Stimulated activated CD4-positive, alpha-beta T cell treated with anti-CD3 and anti-CD28 coated beads, Interleukin-12 subunit alpha, Interleukin-12 subunit beta, amount 100 ng/mL, for 4 hours (primary cell): ENCODE measurements at places on chromosomes 1 and 21.

DNA sequence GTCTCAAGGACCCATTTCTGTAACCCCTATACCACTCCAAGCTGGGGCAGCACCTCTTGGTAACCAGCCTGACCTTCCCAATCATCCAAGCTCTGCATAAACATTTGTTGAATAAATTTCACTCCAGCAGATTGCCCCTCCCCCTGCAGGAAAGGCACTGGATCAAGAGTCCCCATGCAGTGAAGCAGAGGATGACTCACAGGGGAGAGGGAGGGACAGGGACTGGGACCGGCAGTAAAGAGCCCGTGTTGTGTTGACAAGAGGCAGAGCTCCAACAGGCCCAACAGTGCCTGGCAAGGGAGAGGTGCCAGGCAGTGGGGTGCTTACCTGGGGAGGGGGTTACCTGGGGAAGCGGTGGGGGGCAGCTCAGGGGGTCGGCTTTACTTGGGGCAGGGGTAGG is 32.3 kb downstream of the SLC9A1 start:
- no peak for DNase-seq

DNA sequence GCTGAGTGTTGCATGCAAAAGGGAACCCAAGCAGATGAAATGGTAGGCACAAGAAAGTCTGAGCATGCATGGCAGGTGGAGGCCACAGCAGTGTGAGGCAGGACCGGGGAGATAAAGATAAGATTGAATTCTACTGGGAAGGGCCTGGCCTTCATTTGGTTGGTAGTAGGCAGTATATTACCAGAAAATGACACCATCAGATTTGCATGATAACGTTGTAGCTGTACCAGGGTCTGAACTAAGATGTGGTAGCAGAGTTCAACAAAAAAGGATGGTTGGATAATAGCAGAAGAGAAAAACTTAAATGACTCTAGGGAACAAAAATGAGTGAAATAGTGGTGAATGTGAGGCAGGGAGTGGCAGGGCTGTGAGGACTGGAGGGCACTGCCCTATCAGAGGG is 75.6 kb upstream of the DNAJC6 start:
- no peak for DNase-seq

- no peak for DNase-seq
Measured at GRCh38 chr1:205230982-205231381, 3.2 kb downstream of the TMCC2 start.

DNA sequence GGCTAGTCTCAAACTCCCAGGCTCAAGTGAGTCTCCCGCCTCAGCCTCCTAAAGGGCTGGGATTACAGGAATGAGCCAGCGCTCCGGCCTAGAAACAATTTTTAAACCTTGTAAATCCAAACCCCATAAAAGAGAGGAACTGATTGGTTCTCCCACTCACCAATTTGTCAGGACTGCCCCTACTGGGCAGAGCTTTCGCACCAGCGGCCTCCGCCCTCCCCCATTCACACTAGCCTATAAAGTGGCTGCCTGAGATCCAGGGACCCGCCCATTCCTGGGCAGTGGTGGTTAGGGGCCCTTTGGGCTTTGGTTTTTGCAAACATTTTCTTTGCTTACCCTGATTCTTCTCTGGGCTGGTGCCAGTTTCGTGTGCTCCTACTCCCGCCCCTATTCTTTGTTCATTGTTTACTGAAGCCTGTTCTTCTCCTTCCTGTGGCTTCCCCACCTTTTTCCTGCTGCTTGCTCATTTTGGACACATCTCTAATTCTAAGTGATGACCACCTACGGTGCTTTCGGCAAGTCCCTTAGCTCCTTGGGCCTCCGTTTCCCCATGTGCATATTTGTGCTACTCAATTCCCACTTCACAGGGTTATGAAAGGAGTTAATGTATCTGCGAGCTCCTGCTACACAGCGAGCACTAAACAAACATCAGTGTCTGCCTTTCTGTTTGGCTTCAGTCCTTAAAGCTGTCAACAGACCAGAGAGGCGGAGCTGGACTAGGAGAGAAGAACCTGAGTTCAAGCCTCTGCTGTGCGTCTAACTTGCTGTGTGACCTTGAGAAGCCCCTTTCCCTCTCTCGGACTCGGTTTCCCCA is 39.8 kb upstream of the CLIC4 start:
- DNase-seq: no peak

- DNase-seq: no peak
Measured at GRCh38 chr1:69290291-69290690, 277.4 kb upstream of the LRRC7 start.

DNA sequence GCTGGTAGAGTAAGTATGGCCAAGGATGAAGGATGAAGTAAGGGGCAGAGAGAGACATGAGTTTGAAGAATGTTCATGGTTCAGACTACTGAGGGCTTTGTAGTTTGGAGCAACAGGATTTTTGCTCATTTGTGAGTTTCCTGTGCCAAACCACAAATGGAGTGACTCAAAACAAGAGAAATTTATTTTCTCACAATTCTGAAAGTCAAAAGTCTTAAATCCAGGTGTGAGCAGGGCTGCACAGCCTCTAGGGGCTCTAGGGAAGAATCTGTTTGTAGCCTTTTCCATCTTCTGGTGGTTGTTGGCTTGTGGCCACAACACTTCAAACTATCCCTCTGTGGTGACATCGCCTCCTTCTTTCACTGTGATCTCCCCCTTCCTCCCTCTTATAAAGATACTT is 58.9 kb downstream of the RHOU start:
- DNase-seq: no peak

DNA sequence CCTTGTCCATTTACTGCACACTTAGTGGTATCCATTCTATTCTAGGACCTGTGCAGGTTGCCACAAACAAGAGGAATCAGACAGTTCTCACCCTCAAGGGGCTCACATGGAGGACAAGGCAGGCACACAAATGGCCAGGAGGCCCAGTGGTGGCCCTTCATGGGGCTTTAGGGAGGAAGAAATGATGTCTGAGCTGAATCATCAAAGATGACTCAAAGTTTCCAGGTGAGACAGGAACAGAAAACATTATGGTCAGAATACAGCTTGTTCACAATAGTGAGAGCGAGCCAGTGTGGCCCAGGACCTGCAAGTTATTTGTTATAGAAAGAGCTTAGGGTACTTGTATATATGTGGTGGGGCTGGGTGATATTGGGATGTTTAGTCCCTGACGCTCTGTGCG is 26.4 kb downstream of the SHISAL2A start:
- DNase-seq: no peak

- DNase-seq: no peak
Measured at GRCh38 chr1:183251101-183251958, 65.3 kb downstream of the LAMC2 start.

GRCh38 chr1:43214501-43215444 is 42.6 kb downstream of the CFAP57 start:
- no peak for DNase-seq

- DNase-seq: no peak
Measured at GRCh38 chr1:72649991-72650390, 367.7 kb upstream of the NEGR1 start.

GRCh38 chr21:39685991-39686390 is 59.0 kb upstream of the IGSF5 start:
- DNase-seq: no peak

GRCh38 chr1:175673371-175674150 is 69.8 kb downstream of the TNR start:
- DNase-seq: no peak

- peak; percentile 15 for DNase-seq
Measured at GRCh38 chr1:181423301-181423918, 59.9 kb upstream of the CACNA1E start.

DNA sequence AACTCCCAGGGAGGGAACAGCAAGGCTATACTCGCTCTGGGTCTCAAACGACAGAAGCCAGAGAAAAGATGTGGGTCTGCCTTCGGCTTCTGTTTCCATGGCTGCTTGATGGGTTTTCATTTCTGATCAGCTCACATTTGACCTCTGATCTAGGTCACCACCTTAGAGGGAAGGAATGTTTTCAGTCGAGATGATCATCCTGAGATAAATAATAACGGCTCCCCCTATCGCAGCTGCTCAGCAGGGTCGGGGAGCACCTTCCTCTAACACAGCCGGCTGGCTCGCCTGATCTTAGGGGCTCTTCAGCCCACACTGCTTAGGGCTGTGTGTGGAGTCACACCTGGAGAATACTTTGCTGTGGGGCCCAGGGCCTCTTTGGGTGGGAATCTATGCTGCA is 53.1 kb upstream of the ZNF648 start:
- no peak for DNase-seq

DNA sequence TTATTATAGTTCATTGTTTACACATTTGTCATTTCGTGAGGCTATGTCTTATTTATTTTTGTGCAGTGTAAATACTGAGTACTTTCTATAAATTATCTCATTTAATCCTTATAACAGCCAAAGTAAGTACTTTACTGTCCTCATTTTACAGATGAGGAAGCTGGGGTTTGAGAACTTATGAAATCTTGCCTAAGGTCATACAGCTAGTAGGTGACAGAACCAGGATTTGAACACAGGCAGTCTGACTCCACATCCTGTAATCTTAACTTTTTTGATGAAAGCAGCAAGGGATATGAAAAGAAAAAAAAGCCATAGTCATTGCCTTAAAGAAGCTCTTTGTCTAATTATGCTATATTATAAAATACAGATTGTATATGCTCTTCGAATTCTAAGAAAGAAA is 107.1 kb upstream of the BMP8A start:
- no peak for DNase-seq

- no peak for DNase-seq
Measured at GRCh38 chr21:25857308-25858074, 122.7 kb downstream of the GABPA start.

DNA sequence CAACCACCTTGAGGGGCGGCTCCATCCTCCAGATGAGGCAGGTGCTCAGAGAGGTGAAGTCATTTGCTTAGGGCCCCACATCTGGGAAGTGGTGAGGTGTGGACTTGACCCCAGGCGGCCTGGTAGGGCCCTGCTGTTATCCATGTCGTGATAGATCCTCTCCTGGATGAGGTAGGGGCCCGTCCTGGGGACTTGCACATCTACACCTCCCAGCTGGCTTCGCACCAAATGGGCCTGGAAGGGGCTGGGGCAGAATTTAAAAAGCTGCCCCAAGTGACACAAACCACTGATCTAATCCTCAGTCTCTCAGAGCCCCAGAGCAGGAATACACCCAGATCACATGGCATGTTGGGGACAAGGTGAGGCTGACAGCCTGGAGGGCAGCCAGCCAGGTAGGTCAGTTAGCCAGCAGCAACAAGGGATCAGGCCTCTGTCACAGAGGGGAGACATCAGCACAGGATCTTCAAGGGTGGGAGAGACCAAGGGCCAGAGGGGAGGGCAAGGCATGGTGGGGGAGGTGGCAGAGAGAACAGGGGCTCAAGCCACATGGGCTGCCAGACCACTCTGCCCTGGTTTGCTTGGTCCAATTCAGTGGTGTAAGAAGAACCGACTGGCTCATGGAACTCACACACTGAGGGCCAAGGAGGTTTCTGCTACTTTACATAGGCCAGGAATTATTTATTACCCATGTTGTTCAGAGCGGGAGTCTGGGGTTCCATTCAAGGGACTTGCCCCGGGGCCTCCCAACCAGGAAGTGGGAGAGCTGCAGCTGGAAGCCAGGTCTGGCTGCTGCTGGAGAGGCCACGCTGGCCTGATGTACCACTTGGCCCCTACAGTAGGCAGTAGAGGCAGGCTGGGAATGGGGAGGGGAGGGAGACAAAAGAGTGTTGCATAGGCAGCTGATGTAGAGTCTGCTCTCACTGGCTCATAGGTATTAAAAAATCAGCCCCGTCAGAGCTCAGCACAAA is 12.1 kb downstream of the LRP8 start:
- DNase-seq: no peak

DNA sequence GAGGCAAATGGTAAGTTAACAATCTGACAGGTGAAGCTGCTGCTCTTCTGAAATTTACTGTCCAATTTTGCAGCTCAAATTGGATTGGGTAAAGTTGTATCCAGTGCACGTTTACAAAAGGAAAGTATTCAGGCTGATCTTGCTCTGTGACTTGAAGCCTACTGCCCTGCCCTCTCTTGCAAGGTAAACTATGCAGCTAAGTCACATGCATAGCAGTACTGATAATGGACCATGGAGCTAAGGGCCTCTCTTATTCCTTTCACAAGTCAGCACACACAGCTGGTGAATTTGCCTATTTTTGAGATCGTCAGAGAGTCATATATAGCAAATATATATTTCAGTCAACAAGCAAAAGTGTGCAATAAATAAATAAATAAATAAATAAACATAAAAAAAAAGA is 23.2 kb downstream of the XCL1 start:
- DNase-seq: no peak

DNA sequence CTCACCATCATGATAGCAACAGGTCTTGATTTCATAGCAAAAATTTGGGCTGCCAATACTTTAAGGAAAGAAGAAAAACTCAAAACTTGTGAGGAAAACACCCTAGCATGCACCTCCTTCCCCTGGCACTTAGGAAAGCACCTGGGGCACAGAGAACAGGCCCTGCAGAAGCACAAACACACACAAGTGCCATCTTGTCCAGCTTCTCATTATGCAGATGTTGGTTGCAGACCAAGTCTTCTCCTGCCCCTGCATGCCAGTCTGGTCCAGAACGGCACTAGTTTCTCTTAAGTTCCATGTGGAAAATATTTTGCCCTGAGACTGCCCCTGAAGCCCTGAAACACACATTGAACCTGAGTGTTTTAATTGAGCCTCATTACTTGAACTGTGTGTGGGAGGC is 6.3 kb upstream of the ETV3 start:
- DNase-seq: no peak

DNA sequence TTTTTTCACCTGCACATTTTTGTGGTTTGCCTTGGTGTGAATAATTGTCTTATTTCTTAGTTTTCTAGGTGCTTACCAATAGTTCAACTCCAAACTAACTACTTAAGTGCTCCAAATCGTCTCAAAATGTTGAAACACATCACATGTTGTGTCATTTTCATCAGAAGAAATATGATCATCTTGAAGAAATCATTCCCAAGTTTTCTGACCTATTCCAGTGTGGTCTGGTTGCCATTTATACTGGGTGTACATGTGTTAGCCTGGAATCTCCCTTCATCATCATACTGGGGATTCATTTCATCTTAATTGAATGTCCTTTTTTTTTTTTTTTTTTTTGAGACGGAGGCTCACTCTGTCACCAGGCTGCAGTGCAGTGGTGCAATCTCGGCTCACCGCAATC is 67.0 kb downstream of the EIF2B3 start:
- no peak for DNase-seq

- no peak for DNase-seq
Measured at GRCh38 chr1:178283409-178283808, 189.5 kb downstream of the RASAL2 start.

- no peak for DNase-seq
Measured at GRCh38 chr1:47753808-47754207, 243.4 kb downstream of the TRABD2B start.

DNA sequence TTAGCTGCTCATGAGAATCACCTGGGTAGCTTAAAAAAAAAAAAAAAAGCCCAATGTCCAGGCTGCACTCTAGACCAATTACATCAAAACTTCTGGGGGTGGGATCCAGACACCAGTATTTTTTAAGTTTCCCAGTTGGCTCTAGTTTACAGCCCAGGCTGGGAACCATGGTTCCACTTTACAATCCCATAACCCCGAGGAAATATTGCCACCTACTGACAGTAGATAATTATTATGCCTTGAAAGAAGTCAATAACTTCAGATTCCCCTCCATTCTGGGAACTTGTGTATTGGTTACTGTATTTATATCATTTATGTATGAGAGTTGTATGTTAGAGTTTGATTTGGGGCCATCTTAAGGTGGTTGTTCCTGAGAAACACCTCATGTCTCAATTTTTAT is 100.2 kb downstream of the SPATA46 start:
- no peak for DNase-seq
